ENCODE measurements at places on chromosomes 2 and 18.
A peak's percentile ranks its signal among the peaks of the same experiment; 100 is the strongest.

- no peak for DNase-seq
These were observed 219.4 kb upstream of the SMAD7 start for GRCh38 chr18:49170145-49170544.

DNA sequence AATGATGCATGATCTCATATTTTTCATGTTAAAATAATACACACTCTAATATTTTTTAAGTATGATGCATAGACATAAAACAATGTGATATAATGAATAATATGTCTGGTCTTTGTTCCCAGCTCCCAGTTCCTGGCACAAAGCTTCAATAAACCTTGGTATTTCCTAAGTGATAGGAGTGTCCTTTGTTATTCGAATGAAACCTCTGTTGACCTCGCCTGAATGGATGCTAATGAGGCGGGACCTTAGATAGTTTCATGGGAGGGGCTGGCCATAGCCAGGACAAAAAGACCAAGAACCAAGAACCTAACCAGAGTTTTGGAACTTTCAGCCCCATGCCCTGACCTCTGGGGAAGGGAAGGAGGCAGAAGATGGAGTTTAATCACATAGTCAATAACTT is 257.7 kb upstream of the COPS8 start:
- no peak for DNase-seq

DNA sequence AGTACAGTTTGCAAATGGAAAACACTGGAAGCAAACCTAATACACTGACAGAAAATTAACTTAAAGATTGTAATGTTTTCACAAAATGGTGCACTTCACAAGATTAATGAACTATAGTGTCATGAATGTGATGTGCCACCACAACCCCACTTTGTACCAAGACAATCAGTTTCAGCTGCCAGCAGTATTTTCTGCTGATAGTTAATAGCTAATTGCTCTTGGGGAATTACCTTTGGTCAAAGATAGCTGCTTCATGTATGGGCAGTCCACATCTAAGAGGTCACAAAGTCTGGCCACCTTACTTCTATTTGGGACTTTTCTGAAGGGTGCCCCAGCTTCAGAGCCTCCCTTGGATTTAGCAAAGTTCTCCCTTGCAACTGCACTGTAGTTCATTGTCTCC is 254.0 kb downstream of the CALCRL start:
- no peak for DNase-seq

- no peak for DNase-seq
These were observed 243.1 kb upstream of the PXDN start for GRCh38 chr2:1987379-1987778.

DNA sequence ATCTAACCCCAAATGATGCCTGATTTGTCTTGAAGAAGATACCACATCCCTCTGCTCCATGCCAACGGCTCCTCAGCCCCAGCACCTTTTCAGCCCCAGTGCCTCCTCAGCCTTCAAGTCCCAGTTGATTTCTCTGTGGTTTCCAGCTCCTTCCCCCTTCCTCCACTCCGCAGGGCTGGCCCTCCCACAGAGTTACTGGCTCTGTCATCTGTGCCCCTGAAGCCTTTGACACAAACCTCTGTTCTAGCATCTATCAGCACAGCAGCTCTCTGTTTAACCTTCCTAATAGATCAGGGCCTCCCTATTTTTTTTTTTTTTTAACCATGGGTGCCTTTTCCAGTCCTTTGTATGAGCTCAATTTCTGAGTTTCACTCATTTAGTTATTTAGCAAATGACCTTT is 201.3 kb upstream of the CXCR4 start:
- no peak for DNase-seq

GRCh38 chr18:79991494-79991893 is 3.1 kb upstream of the TXNL4A start:
- DNase-seq: no peak

GRCh38 chr2:85016446-85016845 is 45.5 kb downstream of the KCMF1 start:
- DNase-seq: no peak

GRCh38 chr2:47539228-47539627 is 136.3 kb downstream of the MSH2 start:
- DNase-seq: no peak

GRCh38 chr2:71876542-71877451 is 270.9 kb downstream of the CYP26B1 start:
- no peak for DNase-seq

GRCh38 chr2:226835420-226835795 is 446 bp upstream of the RHBDD1 start:
- peak; percentile 89 for DNase-seq

- no peak for DNase-seq
These were observed 147.8 kb downstream of the SATB2 start for GRCh38 chr2:199309973-199310372.

DNA sequence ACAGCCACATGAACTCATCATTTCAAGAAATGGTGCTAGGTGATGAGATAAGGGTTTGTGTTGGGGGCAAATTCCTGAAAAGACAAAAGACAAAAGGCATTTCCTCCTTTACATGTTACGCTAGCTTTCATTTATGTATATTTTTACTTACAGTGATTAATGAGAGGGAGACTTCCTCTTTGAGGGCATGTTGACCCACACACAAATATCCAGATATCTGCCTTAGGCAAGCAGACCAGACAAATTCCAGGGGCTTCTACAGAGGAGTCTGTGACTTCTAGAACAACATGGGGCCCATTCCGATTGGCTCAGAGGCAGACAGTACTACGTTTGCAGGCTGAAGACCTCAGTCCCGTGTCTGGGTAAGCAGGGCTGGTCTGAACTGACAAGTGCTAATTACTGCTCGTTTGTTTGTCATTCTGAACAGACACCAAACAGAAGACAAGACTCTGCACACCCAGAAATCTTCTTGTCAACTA is 74.8 kb upstream of the ST6GAL2 start:
- DNase-seq: no peak

GRCh38 chr18:12420821-12421421 is 13.2 kb downstream of the PRELID3A start:
- no peak for DNase-seq

DNA sequence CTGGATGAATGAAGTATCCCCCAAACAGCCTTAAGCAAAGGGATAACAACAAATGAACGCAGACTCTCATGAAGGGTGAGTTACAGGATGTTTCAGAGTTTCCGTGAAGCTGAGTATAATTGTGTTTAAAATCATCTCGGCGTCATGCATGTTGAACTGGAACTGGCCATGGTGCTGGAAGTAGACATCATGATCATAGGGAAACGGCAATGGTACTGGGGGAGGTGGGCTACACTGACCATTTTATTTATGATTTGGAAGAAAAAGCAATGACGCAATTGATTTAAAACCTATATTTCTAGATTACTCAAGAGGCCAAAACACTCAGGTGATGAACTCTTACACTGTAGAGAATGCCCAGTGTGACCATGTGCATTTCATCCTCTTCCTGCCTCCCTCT is 387.9 kb upstream of the MYT1L start:
- no peak for DNase-seq

DNA sequence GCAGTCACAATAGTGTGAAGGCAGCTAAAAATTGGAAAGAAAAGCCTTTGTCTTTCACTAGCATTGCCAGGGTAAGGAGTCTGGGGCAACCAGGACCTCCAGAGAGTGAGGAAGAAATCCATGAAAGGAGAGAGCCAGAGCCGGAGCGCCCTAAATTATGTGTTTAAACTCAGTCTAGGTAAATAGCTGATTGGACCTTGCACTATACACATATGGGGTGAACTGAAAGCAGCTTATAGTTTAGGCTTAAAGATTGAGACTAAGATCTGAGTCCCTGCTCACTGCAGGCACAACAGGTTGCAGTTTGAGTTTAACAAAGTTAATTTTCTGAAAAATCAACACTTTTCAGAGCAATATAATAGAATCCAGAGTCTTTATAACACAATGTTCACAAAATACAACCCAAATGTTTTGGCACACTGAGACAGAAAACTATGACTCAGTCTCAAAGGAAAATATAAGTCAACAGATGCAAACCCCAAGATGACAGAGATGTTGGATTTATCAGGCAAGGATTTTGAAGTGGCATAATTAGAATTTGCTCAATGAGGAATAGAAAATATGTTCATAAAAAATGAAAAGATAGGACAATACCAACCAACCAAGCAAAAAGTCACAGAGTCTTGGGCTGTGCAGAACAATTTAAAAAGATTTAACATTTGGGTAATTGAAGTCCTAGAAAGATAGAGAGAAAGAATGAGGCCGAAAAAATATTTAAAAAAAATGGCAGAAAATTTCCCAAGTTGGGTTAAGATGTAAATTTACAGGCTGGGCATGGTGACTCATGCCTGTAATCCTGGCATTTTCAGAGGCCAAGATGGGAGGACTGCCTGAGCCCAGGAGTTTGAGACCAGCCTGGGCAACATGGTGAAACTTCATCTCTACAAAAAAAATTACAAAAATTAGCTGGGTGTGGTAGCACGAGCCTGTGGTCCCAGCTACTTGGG is 39.6 kb downstream of the DOK1 start:
- no peak for DNase-seq

GRCh38 chr2:186064507-186064906 is 325.9 kb downstream of the FSIP2 start:
- no peak for DNase-seq

DNA sequence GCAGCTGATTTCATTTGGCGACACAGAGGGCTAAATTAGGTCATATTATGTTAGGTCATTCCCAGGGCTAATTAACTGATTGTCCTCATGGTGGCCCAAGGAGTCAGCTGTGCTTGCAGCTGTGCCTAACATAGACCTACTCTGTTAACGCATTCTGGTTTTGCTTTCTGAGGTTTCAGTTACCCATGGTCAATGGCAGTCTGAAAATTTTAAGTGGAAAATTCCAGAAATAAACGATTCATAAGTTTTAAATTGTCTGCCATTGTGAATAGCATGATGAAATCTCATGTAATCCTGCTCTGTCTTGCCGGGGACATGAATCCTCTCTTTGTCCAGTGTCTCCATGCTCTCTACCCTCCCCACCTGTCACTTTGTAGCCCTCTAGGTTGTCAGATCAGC is 168.7 kb downstream of the KCNS3 start:
- no peak for DNase-seq

DNA sequence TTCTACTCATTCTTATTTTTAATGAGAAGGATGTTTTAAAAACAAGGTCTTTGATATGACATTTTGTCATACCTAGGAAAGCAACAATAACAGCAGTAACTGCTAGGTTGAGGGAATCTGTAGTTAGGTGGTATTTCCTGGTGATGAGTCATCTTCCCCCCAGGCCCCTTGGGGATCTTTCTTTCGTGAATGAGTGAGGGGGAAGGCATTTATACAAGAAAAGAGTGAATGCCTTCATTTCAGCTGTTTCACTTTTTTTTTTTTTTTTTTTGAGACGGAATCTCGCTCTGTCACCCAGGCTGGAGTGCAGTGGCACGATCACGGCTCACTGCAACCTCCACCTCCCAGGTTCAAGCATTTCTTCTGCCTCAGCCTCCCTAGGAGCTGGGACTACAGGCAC is 108.6 kb downstream of the MAP4K4 start:
- DNase-seq: no peak

DNA sequence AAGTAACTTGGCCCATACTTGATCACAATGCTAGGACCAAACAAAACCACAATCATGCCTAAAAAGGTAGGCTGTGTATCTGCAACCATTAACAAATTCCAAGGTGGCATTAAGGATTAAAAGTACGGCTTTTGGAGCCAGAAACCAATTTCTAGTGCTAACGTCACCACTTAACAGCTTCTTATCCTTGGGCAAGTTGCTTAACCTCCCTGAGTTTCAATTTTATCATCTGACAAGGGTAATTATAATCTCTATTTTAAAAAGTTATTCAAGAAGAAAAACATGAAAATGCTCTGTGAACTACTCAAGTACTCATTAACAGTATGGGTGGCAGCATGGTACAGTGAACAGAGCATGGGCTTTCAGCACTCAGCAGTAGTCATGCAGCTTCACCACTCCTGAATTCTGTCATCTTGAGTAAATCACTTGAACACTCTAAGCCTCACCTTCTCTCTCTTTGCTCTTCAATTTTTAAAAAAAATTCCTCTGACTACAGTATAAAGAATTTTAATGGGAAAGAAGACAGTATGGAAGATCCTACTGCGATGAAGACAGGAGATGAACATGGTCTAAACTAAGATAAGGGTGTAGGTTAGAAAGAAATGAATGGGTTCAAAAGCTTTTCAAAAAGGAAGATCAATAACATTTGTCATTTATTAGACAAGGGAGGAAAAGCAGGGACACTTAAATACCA is 69.2 kb downstream of the SS18 start:
- DNase-seq: no peak

GRCh38 chr2:64860276-64860885 is 128.8 kb upstream of the SLC1A4 start:
- no peak for DNase-seq

GRCh38 chr2:105581555-105581944 is 163.2 kb upstream of the NCK2 start:
- peak; percentile 18 for DNase-seq

GRCh38 chr2:81767187-81767912 is 1462.8 kb upstream of the LRRTM1 start:
- no peak for DNase-seq

- no peak for DNase-seq
These were observed 87.1 kb downstream of the ITGB1BP1 start for GRCh38 chr2:9336241-9336575.

GRCh38 chr2:6290217-6291015 is 575.3 kb downstream of the CMPK2 start:
- DNase-seq: no peak

GRCh38 chr2:149050188-149050587 is 11.7 kb downstream of the LYPD6B start:
- no peak for DNase-seq

DNA sequence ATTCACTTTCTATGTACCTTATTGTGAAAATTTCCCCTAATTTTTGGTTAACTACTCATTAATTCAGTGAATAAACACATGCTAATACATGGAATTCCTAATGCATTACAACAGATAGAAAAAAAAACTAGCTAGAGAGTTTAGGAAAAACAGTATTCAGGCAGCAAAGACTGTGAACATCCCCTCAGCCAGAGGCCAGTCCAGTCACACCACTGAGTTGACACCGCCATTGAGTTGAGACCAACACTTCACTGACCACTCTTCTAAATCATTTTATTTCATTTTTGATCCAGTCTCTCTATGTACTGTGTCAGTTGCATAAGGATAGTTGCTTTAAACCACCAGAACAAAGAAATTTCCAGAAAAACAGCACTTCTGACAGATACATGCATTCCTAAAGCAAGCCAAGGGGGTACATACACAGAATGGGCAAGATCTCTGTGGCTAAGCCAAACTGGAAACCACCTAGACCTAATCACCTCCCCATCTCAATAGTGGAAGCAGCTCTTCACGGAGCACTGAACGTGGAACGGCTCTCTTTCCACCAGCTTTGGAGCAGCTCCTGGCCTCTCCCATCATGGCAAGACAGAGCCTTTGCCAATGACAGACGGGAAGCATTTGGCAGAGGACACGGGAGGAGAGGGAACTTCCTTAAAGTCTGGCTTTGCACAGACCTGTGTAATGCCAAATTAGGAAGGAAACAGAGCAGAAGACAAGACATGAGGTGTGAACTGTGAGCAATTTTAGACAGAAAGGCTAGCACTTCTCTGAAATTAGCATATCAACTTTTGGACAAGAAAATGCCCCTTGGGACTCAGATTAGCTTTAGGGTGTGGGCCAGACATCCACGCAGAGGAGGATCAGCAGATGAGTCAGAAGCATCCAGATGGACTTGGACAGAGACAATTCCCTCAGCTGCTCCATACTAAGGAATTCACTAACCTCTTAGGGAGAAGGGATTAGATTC is 36.4 kb downstream of the CACNB4 start:
- DNase-seq: peak; percentile 35

- DNase-seq: no peak
These were observed 280.2 kb downstream of the STK39 start for GRCh38 chr2:167966937-167967913.

GRCh38 chr2:168729455-168729854 is 73.0 kb upstream of the NOSTRIN start:
- no peak for DNase-seq

GRCh38 chr2:134227666-134228065 is 26.2 kb upstream of the MGAT5 start:
- no peak for DNase-seq

Measured in lower leg skin (tissue), 4 donors.